ENCODE measurements at places on chromosomes 13 and 19.

GRCh38 chr13:30376426-30377311 is 45.6 kb upstream of the UBE2L5 start:
- DNase-seq, result no peak

DNA sequence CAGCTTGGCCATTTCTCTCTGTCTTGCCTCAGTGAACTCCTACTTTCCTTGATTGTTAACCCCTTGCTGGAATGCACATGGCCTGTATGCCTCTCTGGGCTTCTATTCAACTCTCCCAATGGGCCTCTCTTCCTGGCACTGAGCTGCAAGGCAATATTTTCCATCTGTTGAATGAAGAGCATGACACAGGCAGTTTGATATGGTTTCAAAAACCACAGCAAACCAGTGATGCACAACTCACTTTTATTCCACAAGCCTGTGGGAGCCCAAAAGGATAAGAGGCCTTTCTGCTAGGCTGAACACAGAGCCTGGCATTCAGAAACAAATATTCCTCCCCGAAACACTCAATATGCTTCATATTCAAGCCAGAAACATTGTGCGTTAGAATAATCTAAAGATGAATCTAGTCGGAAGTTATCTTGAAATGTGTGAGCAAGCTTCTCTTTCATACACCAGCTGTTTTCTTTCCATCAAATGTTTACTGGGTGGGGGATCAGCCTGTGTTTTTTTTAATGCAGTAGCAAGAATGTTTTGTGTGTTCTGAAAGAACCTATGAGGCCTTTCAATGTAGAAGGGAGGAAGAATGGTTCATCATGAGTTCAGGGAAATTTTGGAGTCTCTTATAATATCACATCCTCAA is 443.1 kb upstream of the SPRY2 start:
- peak; percentile 25 for DNase-seq

DNA sequence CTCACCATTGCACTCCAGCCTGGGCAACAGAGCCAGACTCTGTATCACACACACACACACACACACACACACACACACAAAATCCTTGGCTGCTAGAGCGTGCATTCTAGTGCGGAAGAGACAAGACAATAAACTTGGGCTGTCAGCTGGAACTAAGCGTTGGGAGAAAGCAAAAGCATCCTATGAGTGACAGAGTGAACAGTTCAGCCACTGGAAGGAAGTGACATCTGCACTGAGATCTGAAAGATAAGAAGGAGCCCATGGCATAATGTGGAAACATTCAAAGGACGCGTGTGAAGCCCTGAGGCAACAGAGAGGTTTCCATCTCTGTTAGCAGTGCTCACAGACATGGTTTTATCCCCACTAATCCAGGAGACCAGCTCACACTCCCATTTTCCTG is 3.5 kb upstream of the SLC1A5 start:
- DNase-seq, result no peak

- DNase-seq, result no peak
Measured at GRCh38 chr19:1893791-1894190, 8.5 kb upstream of the ABHD17A start.

DNA sequence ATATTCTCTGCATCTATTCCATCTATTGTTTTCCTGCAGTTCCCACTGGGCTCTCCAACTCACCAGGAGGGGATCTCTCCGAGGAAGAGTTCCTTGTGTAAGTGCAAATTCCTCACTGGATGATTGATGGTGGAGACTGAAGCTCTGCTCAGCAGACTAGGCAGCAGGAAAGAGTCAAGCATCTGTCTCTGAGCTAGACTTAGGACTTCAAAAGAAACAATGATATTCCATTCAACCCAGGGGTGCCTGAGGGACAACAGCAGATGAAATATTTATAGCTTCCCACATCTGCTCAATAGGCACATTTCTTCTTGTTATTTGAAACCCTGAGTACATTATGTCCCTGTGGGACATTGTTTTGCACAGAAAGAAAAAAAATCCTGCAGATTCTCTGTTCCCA is at the start of the genes OR7A5 and OR7C1:
Gene OR7A5, minus strand, starts transcription at position 175 of the 400 bp plus-strand sequence. CDS start 6,944 bp downstream, outside the sequence.
Gene OR7C1, minus strand, starts transcription at position 175 of the 400 bp plus-strand sequence. CDS start 35,049 bp downstream, outside the sequence.
- no peak for DNase-seq

- DNase-seq, result peak; percentile 11
Measured at GRCh38 chr19:37362733-37363132, 8.2 kb upstream of the ZNF527 start.

GRCh38 chr13:28489524-28489931 is 5.4 kb downstream of the FLT1 start:
- no peak for DNase-seq

DNA sequence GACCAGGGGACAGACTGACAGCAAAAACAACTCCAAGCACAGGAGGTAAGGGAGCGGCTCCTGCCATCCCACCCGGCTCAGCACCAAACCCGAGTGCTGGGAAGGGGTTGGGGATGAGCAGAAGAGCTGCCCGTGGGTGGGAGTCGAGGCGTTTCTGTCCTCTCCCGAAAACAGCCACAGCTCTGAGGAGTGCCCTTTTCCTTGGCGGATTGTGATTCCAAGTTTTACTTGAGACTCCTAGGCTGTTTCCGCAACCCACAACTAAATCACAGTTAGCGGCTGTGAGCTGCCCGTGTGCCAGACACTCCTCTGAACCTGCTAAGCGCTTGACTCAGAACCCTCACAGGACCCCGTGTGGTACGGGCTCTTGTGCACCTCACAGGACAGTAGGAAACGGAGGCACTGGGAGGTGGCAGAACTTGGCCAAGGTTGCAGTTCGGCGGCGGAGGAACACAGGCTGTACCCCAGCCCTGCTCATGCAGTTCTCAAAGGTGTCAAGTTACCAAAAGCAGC is 21.4 kb downstream of the CFAP97D2 start:
- no peak for DNase-seq

DNA sequence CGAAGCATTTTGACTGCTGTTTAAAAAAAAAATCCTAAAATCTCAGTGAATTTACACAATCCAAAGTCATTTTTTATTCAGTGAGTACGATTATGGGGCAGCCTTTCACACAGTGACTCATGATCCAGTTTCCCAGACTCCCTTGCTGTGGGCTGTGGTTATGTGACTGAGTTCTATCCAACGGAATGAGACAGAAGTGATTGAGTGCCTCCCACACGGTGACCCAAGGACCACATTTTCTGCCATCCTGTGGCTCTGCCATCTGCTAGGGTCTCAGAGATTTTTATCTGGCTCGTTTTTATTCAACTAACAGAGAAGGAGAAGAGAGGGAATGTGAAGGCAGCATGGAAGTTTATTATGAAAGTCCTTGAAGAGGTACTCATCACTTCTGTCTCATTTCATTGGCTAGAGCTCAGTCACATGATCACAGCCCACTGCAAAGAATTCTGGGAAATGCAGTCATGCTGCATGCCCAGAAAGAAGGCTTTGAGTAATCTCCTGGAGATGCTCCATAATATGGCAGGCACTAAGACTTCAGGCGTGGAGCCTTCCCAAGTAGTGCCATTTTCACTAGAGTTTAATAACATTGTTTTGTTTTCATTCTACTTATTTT is 999.4 kb downstream of the UQCRFS1 start:
- DNase-seq, result no peak

- DNase-seq, result no peak
Measured at GRCh38 chr13:37306778-37307544, 201.5 kb upstream of the CSNK1A1L start.

DNA sequence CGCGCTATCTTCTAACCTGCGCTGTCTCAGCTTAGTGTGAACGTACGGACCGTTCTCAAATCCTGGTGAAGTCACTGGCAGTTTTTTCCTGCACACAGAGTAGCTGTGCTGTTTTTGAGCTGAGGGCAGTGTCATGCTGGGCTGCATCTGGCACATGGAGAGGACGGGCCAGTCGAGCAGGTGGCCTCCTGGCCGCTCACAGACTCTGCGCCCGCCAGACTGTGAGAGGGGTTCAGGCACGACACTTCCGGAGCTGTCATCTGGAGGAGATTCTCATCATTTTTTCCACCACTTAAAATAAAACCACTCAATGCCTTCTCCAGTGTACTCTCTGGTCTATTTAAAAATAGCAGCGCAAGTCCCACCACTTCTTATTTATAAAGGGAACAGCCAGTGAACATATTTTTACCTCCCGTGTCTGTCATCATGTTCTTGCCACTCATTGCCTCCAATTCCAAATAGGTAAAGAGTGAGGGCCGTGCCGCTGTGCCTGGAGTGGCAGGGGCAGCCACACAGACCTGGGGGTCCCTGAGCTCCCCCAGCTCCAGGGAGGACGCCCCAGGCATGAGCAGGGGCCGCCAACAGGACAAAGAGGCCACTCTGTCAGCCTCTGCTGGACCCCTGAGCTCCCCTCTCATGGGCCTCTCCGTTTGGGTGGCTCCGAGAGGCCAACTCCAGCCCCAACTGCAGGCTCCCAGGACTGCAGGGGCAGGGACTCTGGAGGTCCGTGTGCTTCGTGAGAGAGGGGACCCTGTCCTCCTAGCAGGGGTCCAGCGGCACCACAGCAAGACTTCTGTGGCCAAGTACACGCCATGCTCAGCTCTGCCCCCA is 36.9 kb upstream of the GRTP1 start:
- DNase-seq, result no peak

DNA sequence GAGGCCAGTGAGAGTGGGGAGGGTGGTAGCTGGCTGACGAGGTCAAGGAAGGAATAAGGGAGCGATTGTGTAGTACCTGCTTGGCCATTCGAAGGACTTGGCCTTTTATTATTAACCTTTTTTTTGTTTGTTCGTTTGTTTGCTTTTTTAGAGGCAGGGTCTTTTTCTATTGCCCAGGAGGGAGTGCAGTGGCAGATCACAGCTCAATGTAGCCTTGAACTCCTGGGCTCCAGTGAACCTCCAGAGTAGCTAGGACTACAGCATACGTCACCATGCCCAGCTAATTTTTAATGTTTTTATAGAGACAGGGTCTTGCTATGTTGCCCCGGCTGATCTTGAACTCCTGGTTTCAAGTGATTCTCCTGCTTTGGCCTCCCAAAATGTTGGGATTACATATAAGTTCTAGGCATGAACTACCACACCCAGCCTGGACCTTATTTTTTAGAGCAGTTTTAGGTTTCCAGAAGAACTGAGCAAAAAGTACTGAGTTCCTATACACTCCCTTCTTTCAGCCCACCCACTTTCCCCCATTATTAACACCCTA is 25.5 kb downstream of the ARHGEF7 start:
- DNase-seq, result no peak

DNA sequence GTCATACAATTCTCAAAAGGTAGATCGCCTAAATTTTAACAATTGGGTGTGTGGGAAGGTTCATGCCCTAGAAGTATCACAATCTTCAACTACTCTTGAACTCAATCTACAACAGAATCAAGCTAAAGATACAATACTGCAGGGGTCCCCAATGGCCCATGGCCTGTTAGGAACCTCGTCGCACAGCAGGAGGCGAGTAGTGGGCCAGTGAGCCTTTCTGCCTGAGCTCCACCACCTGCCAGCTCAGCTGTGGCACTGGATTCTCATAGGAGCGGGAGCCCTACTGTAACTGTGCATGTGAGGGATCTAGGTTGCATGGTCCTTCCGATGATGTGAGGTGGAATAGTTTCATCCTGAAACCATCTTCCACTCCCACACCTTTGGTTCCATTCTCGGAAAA is 230.6 kb downstream of the KLF12 start:
- no peak for DNase-seq

- no peak for DNase-seq
Measured at GRCh38 chr13:88217883-88218282, 546.7 kb downstream of the SLITRK5 start.

DNA sequence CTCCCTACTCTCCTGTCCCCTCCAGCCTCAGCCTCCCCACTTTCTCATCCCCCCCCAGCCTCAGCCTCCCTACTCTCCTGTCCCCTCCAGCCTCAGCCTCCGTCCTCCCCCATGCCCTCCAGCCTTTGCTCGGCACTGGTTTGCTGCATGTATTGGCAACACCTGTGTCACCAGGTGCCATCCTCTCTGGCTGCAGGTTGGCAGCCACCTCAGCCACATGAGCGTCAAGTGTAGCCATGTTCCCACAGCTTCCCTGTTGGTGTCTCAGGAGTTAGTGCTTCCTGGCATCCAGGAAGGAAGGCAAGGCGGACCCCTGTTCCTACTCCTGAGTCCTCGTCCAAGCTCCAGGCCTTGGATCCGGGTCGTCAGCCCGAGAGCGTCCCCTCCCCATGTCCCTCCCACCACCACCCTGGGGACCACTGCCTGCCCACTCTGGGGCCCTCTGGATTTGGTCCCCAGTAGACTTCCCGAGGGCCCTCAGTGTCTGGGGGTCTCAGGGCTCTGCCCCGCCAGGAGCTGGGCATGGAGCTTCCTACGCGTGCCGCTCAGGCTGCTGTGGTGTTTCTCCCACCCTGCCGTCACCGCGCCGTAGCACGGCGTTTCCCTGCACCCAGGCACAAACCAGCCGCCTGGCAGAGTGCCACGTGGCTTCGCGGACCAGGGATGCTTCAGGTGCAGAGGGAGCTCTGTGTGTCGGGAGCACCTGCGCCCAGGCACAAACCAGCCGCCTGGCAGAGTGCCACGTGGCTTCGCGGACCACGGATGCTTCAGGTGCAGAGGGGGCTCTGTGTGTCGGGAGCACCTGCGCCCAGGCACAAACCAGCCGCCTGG is 128.3 kb upstream of the MCF2L start:
- DNase-seq, result no peak

- no peak for DNase-seq
Measured at GRCh38 chr19:29075149-29075548, 137.8 kb downstream of the UQCRFS1 start.

DNA sequence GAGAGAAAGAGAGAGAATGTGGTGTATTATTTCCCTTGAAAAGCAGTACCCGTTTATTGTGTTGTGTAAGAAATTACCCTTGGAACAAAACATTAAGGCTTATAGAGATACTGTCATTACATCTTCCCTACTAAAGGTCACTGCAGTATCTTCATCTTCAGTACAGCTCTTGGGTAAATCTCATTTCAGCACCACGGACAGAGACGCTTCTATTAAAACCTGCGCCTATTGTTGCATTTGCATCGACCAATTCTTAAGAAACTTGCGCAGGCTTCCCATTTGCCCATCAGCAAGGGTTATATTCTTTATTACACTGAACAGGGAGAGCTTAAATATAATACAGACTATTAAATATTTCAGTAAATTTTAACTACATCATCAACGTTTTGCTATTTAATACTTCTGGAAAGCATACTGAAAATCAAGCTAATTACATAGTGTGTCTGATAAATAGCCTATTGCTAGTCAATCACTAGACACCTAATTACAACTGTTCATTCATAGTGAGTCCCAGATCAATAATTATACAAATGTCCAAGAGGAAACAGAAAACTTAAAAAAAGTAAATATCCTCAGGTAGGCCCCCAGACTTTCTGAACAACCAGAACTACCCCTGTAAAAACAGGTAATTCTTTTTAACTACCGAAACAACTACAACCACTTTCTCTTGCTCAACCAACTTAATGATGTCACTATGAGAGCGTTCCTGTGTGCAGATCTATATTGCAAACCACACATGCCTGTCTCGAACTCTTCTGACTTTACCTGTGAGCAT is 350.6 kb downstream of the LIG4 start:
- DNase-seq, result peak; percentile 80

DNA sequence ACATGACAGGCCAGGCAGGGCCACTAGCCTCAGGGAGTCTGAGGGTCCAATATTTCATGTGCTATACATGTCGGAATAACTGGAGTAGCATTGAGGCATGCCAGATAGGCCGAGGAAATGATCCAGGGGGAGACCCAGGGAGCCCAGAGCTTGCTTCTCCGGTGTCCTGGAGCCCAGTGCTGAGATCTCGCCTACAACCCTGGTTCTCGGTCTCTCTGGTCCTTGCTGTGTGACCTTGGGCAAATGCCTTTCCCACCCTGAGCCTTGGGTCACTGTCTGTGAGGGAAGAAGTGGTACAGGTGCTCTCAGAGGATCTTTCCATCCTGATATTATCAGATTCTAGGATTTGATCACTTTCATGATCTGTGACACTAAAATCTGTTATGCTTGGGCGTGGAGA is 11.3 kb downstream of the CBLC start:
- DNase-seq, result no peak
